ACHN (cell line): ENCODE measurements at places on chromosomes 2 and 18.

- no peak for DNase-seq
Measured at GRCh38 chr18:31562726-31563125, 29.0 kb upstream of the TTR start.

- DNase-seq = no peak
Measured at GRCh38 chr2:238731961-238732360, 115.9 kb upstream of the TWIST2 start.

DNA sequence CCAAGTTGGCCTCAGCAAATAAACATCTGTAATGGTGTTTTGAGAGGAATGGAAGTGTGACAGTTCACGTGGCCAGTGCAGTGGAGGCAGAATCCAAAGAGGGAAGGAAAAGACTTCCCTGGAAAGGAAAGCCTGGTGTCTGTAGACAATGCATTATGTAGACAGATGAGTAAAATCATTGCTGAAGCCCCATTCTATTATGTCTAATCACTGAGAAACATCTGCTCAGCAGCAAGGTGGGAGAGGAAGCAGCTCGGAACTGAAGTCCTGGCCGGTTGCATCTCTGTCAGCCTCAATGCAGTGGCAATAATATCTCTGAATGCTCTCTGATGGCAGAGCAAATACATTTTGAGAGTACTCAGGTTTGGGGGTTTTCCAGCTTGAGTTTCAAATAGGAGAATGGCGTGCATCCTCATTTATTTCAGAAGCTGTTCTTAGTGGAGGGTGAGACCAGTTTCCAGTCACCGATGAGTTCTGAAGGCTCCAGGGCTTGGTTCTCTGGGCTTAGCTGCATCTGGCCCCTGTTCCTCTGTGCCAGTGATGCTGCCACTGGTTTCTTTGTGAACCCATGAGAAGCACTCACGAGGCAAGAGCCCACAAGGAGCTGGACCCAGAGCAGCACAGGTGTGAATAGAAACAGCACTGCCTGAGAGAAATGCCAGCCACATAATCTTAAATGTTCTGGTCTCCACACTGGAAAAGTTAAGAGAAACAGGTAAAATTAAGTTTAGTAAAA is 63.3 kb downstream of the RPIA start:
- DNase-seq = no peak

- DNase-seq = peak; percentile 42
Measured at GRCh38 chr2:45651415-45652089, at the start of gene PRKCE. TSS of gene PRKCE (plus strand) at chr2:45651675.

GRCh38 chr2:42138163-42139015 is 30.8 kb upstream of the EML4 start:
- peak; percentile 99 for DNase-seq

- no peak for DNase-seq
Measured at GRCh38 chr18:12278741-12279682, 24.9 kb downstream of the CIDEA start.

GRCh38 chr2:20797096-20797495 is 25.8 kb downstream of the LDAH start:
- no peak for DNase-seq

DNA sequence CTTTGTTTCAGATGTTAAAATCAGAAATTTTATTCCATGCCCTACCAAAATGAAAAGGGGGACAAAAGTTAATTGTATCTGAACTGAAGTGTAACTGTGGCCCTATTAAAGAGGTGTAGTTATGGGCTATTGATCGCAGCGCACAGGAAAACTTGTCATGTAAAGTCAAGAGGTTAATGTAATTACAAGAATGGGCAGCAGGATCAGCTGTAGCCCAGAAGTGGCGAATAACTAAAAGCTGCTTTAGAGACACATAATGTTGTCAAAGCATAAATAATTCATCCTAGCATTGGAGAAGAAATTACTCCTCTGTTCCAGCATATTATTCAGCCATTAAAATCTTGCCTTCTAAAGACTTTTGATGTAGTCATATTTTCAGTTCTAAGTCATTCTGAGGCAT is 211.8 kb downstream of the EPHA4 start:
- DNase-seq = no peak

DNA sequence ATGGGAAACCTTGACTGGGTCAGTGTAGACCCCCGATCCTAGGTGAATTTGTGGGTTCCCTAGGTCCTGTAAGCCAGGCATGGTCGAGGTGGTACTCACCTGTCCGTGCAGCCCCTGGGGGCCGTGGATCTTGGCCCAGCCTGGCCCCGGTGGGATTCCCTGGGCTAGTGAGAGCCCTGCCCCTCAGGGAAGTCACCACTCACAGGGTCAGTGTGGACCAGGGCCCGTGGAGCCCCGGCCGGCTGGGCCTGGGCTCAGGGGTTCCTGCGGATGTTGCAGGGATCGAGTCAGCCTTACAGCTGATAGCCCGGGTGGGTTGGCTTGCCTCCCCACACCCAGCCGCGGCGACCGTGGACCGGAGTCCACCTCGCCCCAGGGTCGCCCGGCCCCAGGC is 528 bp downstream of the ATG9A start:
- DNase-seq = no peak

DNA sequence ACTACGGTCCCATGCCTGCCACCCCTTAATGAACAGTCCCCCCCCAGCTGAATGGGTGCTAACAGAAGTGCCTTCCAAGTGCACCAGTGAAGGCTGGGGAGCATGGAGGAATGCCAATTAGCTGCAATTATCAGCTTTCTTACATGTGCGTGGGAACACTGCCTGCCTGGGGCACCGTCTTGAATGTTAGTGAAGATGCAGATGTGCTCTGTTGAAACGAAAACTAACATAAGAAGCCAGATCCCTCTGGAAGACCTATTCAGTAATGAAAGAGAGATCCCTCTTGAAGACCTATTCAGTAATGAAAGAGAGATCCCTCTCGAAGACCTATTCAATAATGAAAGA is 154.5 kb downstream of the CLIP4 start:
- no peak for DNase-seq

DNA sequence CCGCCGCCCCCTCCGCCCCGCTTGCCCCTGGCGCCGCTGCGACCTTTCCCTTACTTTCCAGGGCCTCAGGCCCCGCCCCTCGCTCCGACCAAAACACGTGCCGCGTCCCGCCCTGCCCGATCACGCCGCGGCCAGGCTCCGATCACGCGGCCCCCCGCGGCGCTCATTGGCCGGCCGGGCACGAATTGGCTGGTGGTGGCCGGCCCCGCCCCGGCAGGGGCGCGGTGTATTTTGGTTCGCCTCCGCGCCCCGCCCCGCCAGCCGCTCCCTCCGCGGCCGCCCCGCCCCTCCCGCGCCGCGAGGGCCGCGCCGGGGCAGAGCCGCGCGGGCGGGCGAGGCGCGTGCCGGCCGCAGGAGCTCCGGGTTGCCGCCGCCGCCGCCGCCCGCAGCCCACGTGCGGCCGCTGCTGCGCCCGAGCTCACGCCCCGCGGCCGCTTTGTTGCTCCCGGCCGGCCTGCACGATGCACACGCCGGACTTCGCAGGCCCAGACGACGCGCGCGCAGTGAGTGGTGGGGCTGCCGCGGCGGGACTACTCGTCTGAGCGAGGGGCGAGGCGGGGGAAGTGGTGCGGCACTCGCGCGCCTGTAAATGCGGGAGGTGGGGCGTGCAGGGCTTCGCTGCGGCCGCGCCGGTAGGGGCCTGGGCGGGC is at the start of gene KLF11:
Gene KLF11 (plus strand): TSS at position 295 of the 650 bp plus-strand sequence. CDS start 167 bp downstream, at position 462.
- DNase-seq = peak; percentile 94

- DNase-seq = no peak
Measured at GRCh38 chr18:46072376-46072867, 362 bp upstream of the PSTPIP2 start.

DNA sequence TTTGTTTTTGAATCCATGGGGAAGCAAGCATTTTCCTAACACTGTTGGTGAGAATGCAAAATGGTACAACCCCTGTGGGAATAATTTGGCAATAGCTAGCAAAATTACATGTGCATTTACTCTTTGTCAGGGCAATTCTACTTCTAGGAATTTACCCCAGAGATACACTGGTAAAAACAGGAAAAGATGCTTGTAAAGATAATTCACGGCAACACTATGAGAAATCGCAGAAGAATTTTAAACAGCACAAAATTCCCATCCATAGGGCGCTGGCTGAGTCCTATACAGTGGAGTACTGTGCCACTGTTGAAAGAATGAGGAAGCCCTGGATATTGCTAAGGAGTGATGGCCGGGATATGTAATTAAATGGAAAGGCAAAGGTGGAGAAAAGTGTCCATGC is 75.8 kb downstream of the DGKD start:
- no peak for DNase-seq

- DNase-seq = no peak
Measured at GRCh38 chr2:73614997-73615396, 27.2 kb downstream of the NAT8 start.

DNA sequence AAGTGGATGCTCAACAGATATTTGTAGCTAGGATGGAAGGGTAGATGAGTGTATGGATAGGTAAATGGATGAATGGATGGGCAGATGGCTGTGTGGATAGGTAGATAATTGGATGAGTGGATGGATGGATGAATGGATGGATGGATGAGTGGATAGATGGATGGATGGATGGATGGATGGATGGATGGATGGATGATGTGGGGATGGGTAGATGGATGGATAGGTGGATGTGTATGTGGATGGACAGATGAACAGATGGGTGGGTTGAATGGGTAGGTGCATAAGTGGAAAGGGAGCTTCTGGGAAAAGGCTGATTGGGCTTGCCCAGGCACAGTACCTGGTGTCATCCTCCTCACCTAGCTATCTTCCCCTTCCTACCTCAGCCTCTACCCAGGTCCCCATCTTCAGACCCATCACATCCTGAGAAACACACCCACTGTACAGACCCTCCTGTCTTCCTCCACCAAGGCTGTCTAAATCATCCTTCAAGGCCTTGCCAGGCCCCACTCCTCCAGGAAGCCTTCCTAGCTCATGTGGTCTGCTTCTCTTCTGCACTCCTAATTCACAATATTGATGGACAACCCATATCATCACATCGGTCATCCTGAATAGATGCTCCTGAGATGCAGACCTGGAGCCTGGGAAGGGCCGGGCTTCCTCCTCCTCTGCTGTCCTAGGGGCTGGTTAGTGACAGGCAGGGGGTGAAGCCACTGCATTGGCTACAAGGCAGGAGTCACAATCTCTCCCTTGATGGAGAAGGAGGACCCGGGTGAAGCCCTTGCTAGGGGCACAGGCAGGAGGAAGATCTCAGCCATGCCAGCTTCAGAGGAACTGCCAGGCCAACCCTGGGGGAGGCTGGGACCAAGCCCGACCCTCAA is 49.4 kb downstream of the SMAD7 start:
- no peak for DNase-seq

DNA sequence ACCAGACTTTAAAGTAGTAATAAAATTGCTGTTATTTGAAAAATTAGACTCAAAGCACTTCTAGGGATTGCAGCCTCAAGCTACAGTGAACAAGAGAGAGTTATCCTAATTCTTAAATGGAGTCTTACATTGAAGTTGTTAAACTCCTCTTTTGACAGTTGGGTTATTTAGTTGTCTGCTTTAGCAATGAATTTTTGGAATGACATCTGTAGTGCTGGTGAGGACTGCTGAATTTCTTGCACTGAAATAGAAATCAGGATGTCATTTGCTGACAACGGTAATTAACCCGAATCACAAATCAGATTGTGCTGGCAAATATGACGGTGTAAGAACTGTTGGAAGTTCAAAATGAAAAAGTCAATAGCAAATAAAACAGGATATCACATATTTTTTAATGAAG is 78.0 kb upstream of the LYPD6B start:
- DNase-seq = no peak

GRCh38 chr2:174280596-174280995 is 32.3 kb upstream of the OLA1 start:
- DNase-seq = no peak

GRCh38 chr2:25073025-25073424 is 31.1 kb downstream of the EFR3B start:
- DNase-seq = no peak

DNA sequence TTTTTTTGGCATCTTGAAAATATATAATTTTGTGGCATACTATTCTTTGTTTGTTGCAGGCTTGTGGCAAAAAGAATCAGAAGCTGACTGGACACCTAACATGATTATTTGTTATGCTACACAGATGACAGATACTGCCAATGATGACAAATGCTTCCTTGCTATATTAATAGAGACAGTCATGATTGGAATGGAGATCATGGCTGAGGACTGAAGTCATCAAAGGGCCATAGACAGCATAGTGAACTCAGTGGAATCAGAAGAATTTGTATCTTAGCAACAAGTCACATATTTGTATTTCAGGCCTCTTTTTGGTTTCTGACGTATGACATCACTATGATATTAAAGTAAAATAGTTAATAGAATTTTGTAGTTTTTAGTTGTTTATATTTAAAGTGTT is 1003.8 kb upstream of the DDX18 start:
- DNase-seq = no peak

DNA sequence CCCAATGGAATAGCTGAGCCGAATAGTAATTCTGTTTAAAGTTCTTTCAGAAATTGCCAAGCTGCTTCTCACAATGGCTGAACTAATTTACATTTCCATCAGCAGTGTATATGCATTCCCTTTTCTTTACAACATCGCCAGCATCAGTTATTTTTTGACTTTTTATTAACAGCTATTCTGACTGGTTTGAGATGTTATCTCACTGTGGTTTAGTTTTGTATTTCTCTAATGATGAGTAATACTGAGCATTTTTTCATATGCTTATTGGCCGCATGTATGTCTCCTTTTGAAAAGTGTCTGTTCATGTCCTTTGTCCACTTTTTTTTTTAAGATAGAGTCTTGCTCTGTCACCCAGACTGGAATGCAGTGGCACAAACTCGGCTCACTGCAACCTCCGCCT is 100.7 kb downstream of the C2orf74 start:
- DNase-seq = no peak
